ENCODE measurements at places on chromosomes 1 and 21. TPM values are rescaled to one million over a fixed set of nuclear protein-coding genes. Genes with fewer than 3 reads are reported as not detected.

The YARS1 gene
- total RNA-seq: 238 TPM

The SH2D2A gene
- 157 TPM for total RNA-seq

The CYP4A22 gene
- total RNA-seq: not detected

The NUDT17 gene
- 4.1 TPM for total RNA-seq

The CGN gene
- 0.37 TPM for total RNA-seq

The OR2L3 gene
- total RNA-seq: not detected

The ADGRB2 gene
- 1.3 TPM for total RNA-seq

The CLCA1 gene
- total RNA-seq: not detected

The HCN3 gene
- 5.4 TPM for total RNA-seq

The NFASC gene
- total RNA-seq: 0.23 TPM

The C1QC gene
- total RNA-seq: not detected

The TMEM61 gene
- not detected for total RNA-seq

DNA sequence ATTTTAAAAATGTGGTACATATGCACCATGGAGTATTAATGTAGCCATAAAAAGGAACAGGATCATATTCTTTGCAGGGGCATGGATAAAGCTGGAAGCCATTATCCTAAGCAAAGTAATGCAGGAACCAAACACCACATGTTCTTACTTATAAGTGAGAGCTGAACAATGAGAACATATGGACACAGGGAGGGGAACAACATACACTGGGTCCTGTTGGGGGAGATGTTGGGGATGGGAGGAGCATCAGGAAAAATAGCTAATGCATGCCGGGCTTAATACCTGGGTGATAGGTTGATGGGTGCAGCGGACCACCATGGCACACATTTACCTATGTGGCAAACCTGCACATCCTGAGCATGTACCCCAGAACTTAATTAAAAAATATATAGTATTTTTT lies 352.5 kb upstream of the KAZN start:
- DNase-seq: no peak

DNA sequence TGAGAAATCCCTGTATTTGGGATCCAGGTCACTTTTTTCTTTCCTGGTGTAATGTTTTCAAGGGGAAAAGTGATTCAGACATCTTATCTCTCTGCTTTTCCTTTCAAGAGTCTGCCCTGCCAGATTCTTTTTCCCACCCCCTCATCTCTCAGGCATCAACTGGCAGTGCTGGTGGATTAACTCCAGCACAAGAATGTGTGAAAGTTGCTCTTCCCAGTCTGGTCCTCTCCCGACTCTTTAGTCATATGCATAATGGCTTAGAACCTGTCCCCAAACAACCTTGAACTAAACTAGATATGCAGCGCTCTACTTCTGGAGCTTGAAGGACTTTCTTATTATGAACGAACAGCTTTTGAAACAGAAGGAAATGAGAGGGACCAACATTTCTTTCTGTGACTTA lies 88.5 kb downstream of the SLC44A5 start:
- no peak for DNase-seq

- peak; percentile 65 for DNase-seq
Observed at GRCh38 chr1:201385299-201385891, 7.9 kb upstream of the TNNT2 start.

DNA sequence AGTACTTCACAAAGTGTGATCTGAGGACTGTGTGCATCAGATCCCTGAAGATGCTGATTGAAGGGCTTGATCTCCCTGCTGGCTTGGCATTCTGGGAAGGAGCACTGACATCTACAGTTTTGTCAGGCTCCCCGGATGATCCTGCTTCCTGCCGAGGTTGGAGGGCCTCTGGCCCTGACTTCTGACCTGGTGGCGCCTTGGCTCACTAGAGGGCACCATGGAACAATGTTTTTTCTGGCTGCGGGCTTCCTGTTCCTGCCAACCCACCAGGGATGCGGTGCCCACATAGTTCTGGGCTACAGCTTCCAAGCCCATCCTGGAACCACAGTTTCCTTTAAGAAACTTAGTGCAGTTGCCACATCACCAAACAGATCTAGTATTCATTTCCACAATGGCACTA lies 38.8 kb upstream of the RASAL2 start:
- no peak for DNase-seq

DNA sequence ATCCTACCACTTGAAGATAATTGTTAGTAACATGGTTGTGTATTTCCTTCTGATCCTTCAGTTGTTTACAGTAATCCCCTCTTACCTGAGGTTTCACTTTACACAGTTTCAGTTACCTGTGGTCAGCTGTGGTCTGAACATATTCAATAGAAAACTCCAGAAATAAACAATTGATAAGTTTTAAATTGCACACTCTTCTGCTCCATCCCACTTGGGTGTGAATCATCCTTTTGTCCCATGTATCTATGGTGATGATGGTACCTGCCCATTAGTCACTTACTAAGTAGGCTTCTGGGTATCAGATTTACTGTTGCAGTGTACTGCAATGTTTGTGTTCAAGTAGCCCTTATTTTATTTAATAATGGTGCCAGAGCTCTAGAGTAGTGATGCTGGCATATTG lies 62.5 kb downstream of the OSBPL9 start:
- DNase-seq: no peak

GRCh38 chr1:113946112-113946511 lies 17.0 kb downstream of the HIPK1 start:
- no peak for DNase-seq

GRCh38 chr1:147750618-147751217 lies 9.7 kb downstream of the GJA5 start:
- no peak for DNase-seq

DNA sequence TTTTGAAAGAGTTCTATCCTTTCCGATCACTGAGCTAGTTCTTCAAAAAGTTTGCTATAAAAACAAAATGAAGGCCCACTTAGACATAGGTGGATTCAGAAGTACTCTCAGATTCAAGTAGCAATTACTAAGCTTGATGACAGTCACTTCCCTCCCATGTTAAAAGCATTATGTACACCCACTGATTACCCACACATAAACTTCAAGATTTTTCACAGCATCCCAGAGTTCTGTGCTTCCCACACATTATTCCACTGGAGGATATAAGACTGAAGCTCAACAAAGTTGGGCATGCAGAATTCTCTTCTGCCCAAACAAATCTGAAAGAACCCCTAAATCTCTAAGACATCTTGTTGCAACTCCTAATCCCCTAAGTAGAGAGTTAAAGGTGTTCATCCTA lies 29.5 kb downstream of the VAMP4 start:
- no peak for DNase-seq

- DNase-seq: no peak
Observed at GRCh38 chr1:160651433-160652064, 4.7 kb upstream of the SLAMF1 start.

DNA sequence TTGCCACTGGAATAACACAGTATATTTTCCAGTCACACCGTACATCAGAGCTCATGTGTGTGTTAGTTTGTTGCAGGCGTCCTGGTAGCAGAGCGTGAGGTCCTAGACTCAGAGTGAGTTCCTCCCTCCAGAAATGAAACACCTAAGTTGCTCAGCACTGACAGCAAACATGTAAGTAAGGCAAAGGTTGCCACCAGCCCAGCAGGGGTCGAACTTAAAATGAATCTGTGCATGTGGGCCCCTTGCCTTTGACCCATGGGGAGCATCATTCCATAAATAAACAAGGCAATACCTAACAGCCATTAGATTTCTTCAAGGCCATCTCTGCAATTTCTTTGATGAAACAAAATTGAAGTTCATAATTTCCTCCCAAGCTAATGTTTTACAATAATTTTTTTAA lies 125.3 kb upstream of the ERG start:
- no peak for DNase-seq

DNA sequence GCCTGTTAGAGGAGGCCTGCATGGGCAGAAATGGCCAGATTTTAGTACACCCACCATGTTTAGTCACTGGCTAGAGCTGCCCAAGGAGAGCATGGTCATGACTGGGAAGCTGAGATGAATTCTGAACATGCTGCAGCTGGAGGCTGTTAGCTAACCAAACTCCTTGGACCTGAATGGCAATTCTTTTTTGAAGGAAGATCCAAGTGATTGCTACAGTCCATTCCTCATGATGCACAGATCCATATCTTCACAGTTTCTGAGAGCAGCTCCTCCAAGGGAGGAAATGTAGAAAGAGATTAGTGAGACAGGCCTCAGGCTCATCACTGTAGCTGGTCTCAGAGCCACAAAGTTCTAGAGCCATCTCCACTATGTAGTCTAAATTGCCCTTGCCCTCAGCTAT lies 11.1 kb downstream of the ZFYVE9 start:
- no peak for DNase-seq

DNA sequence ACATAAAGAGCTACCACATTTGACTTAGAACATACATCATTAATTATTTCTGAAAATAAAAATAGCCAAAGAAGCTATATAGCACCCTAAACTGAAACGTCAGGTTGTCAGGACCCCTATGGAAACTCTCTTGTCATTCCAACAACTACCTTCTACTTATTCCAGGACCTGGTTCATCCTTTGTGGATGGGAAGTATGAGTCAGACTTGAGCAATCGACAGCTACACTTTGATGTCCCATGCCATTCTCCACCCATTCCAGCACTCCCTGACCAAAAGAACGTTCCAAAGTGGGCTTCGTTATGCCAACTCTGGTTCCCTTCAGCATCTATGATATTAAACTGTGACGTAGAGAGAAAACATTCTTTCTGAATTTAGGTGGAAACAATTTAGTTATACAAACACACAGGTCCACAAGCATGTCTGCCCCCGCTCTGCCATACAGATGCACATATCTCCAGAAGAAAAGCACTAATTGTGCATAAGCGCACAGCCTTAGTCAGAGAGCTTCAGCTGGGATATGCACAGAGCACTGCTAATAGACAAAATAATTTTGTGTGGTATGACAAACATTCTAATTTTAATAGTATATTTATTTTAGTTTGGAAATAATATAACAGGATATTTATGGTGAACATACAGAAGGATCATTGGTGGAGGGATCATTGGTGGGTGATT lies 723.1 kb upstream of the B3GALT2 start:
- DNase-seq: no peak

- no peak for DNase-seq
Observed at GRCh38 chr1:67997746-67998145, 52.7 kb downstream of the DIRAS3 start.

DNA sequence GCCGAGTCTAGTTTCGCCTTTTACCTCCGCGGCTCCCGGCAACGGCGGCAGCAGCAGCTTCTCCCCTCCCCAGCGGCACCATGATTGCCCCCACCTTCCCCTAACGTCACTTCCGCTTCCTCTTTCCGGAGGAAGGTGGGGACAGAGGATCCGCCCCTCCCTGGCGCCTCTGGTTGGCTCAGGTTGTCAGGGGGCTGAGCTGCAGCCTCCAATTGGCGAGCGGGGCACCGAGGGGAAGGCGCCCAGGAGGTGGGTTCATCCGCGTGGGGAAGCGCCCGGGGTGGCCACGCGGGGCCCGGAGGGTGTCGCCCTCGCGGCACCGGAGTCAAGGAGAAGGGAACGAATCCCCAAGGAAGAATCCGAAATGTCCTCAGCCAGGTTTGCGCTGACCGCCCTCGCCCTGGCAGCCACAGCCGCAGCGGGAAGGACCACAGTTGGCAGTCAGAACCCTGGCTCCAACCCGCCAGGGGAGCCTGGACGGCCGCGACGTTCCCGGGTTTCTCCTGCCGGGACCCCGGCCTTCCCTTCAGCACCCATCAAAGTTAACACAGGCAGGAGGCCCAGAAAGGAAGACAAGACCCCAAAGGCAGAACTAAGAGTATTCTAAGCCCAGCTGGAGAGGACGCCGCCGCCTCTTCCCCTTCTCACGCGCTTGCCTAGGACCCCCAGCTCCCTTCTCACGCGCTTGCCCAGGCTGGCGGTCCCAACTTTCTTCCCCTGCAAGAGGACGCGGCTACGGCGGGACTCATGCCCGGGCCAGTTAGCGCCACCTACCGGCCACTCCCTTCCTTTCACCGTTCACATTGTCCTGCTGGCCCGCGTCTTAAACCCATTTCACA lies at the start of gene MTF1:
TSS of gene MTF1 (minus strand) at position 86 of the 839 bp plus-strand sequence. CDS start 1,934 bp downstream, outside the sequence.
- peak; percentile 98 for DNase-seq

- no peak for DNase-seq
Observed at GRCh38 chr1:168631671-168632400, 55.4 kb downstream of the XCL1 start.

- no peak for DNase-seq
Observed at GRCh38 chr1:60990714-60991090, 91.7 kb upstream of the NFIA start.

- DNase-seq: no peak
Observed at GRCh38 chr1:213051881-213052202, 801 bp downstream of the RPS6KC1 start.

DNA sequence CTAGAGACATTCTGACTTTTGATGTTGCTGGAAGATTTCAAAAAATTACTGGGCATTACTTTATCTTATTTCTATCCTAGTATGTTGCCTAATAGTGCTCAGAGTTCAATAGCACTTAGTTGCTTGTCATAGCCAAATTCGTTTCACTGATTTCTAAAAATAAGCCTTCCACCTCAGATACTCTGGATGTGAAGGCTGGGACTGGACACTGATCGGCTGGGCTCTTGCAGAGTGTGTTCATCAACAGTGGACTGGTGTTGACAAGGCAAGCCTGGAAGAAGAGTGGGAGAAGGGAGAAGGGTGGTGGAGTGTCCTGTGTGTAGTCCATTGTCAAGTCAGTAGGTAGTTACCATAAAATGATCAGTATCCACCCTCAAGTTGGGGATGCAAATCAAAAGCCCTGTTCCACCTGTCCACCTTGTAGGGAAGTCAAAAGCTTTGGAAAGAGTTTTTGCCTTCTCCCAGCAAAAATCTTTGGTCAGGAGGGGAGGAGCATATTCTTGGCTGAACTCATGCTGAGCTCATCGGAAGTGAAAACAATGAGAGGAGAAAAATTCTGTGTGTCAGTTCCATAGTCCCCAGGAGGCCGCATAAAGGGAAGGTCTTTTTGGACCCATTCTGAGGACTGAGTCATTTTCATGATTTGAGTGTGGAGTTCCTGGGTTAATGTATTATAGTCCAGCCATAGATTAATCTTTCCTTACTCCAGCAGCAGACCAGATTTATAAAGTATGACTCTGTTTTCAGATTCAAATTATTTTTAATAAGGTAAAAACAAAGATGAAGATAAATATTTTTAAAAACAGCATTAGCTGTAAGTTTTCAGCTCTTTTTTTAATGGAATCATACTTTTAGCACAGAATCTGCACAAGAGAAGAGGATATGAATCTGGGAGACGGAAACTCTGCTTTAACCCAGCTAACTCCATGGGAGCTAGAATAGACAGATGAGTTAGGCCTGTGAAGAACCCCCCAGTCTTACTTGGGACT lies 99.5 kb upstream of the BMP8A start:
- no peak for DNase-seq

- no peak for DNase-seq
Observed at GRCh38 chr1:10450836-10451235, 1.0 kb downstream of the CORT start.

DNA sequence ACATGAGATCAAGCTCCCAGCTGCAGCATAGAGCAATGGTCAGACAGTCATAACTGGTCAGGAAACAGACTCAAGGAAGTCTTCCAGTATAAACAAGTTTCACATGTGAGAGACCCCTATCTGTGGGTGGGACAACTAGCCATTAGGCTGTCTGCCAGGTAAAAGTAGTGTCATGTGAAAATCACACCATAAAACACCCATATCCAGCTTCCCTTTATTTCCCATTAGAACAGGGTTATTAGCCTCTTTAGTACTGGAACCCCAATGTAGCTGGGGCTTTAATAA lies 426.7 kb downstream of the KCNT2 start:
- DNase-seq: no peak
